ENCODE measurements at places on chromosomes 1 and 21. TPM values are rescaled to one million over a fixed set of nuclear protein-coding genes. Genes with fewer than 3 reads are reported as not detected.

DNA sequence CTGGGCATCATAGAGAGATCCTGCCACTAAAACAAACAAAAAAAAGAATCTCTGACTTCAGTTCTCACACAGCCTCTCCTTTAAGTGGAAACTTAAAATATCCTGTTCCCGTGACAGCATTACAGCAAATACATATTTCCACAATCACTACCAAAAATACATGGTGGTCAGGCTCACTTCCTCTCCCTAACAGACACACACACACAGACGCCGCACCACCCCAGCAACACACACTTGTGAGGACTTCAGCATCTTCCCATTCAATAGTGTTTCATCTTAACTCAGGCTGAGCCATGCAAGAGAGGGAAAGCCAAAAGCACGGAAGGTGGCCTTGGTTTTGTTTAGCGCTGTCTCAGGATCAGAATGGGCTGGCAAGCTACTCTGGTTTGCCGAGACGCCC, 21.9 kb downstream of the KIAA1614 start:
- no peak for DNase-seq

- DNase-seq, result no peak
Observed at GRCh38 chr1:199404191-199404590, 623.3 kb upstream of the NR5A2 start.

DNA sequence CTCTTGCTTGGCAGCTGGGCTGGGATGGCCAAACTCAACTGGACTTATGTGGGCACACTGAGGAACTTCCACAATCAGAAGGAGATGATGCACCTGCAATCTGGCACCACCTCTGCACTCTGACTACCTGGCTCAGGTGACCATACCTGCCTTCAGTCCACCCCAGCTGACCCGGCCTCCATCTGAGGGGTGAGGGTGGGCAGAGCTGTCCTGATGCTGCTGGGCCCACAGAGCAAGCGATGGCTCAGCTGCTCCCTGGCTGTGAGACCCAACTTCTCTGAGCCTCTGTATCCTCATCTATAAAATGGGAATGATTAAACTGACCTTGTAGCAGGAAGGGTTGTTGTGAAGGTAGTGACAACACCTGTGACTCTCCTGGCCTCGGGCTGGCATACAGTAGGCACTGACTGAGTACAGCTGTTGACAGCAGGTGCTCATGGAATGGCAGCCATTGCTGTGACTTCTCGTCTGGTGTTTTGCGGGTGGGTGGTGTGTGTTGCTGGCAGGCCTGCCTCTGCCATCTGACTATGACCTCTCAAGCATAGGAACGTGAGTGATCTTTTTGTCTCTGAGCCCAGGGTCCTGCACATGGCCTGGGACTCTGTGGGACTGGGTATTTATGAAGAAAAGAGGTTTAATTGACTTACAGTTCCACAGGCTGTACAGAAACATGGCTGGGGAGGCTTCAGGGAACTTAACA, 438.5 kb downstream of the PTPRU start:
- no peak for DNase-seq

DNA sequence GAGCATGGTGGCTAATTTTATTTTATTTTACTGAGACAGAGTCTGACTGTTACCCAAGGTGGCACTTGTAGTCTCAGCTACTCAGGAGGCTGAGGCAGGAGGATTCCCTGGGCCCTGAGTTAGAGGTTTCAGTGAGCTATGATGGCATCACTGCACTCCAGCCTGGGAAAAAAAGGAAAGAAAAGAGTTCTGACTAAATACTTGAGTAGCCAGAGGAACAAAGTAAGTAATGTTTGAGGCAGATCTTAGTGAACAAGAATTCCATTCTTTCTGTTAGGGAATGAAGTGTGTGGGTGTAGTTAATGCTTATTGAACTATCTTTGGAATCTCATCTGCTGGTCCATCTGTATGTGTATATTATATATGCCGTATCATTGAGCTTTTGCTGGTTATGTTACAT, 13.1 kb upstream of the EVI5 start:
- DNase-seq, result no peak

DNA sequence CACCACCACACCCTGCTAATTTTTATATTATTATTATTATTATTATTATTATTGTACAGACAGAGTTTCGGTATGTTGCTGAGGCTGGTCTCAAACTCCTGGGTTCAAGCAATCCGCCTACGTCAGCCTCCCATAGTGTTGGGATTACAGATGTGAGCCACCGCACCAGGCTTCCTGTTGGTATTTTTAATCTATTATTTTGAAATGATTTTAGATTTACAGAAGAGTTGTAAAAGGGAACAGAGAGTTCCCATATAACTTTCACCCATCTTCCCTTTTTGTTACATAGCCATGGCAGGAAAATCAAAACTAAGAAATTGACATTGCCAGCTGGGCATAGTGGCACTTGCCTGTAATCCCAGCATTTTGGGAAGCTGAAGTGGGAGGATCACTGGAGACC, 42.9 kb upstream of the CITED4 start:
- no peak for DNase-seq

- DNase-seq, result no peak
Observed at GRCh38 chr1:115660151-115660550, 18.4 kb downstream of the VANGL1 start.

GRCh38 chr1:53731043-53731600, 7.8 kb downstream of the GLIS1 start:
- no peak for DNase-seq

DNA sequence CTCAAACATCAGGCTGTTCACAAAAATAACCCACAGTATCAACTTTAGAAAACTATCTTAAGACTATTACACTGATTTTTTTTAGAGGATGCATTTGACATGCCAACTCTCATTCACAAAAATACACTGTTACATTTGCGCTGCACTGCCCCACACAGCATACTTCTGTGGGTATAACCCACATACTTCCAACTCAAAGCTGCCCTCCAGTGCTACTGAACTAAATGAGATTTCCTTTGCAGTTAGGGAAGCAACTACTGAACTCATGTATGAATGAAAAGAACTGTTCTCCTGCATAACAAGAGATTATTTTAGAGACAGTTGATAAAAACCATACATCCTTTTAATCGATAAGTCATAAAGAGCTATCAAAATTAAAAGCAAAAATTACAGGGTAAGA, 25.8 kb upstream of the GADD45A start:
- DNase-seq, result no peak

- no peak for DNase-seq
Observed at GRCh38 chr1:31295874-31296485, 608 bp downstream of the SNRNP40 start.

- no peak for DNase-seq
Observed at GRCh38 chr21:39660191-39660980, 47.6 kb downstream of the B3GALT5 start.

DNA sequence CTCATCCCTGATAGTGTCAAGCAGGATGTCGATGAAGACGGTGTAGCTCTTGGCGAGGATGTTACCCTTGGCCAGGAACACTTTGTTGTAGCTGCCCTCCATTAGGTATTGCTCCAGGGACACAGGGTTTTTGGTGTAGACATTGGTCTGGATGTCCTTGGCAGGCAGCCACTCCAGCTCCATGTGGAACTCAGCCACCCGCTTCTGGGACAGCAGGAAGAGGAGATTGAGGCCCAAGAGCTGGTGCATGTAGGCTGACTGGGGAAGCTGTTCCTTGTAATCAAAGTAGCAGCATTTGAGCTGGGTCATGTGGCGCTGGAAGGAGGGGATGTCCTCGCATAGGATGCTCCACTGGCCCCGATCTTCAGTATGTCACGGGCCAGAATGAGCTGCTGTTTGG, 9.5 kb downstream of the IL6R start:
- no peak for DNase-seq

DNA sequence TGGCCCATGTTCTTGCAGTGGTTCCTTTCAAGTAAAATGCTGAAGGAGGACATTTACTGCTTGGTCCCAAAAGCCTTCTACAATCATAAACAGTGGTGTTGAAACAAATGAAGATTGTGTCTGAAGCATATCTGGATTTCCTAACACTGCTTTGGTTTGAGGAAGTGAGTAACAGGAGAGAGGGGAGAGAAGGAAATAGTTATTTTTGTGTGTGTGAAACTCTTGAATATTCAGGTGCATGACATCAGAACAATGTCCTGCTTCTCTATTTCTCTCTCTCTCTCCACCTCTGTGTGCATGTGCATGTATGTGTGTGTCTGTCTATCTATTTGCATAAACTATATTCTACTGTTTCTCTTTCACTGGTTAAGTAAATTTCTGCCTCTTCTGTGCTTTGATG, 61.4 kb upstream of the TNFSF18 start:
- no peak for DNase-seq

DNA sequence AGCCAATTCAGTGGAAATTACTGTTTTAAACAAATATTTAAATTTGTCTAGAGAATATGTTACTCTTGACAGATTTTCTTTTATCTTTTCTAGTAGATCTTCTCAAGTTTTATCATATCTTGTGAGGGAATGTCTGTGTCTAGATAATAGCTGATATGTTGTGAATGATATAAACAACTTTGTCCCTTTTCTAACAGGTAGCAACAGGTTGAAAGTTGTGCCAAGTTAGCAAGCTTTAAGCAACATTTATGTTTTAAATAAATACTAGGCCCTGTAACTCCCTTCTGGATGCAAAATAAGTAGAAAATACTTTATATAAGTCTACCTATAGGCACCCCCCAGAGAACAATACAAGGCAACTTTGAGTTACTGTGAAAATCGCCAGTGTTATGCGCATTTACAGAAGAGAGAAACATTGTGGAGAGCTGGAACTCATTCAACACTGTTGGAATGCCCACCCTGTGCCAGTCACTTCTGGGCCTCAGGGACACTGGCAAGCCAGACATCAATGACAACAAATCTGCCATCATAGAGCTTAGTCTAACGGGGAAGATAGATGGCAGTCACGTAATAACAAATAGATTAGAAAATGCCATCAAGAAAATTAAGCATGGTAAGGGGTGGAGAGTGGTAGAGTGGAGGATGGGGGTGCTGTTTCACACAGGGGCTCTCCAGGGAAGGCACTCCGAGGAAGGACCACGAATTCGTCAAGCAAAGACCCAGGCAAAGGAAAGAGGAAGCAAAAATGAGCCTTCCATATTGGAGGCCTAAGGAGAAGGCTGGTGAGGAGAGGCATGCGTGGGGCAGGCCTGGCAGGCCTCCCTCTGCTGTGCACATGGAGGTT, 4.4 kb downstream of the MAP3K21 start:
- DNase-seq, result no peak

DNA sequence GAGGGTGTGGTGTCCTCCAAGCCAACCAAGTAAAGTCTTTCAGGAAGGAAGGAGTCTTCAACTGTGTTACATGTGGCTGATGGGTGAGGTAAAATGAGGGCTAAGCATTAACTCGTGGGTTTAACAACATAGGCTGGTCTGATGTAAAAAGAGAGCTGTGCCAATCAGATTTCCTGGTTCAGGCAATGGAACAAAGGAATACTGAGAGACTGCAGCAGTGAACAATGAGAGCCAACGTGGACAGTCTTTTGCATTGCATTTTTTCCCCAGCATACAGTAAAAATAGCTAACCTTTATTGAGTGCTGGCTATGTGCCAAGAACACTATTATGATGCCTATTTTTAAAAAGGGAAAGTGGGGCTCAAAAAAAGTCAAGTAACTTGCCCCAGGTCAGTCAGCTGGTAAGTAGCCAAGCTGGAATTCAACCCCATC, 31.1 kb downstream of the DLGAP3 start:
- DNase-seq, result no peak

DNA sequence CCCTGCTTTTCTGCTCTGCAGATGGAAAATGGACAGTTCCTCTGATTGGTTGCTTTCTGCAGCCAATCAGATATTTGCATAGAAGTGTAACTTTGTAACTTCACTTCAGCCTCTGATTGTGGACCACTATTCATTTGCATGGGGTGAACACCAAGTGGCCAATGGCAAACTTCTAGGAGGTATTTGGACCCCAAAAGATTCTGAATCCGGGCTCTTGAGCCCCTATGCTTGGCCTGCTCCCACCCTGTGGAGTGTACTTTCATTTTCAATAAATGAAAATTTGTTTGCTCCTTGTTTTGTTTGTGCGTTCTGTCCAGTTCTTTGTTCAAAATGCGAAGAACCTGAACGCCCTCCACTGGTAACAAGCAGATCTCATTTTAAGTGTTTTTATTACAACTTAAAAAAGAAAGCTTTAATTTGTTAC, 6.4 kb upstream of the GSTM4 start:
- no peak for DNase-seq

DNA sequence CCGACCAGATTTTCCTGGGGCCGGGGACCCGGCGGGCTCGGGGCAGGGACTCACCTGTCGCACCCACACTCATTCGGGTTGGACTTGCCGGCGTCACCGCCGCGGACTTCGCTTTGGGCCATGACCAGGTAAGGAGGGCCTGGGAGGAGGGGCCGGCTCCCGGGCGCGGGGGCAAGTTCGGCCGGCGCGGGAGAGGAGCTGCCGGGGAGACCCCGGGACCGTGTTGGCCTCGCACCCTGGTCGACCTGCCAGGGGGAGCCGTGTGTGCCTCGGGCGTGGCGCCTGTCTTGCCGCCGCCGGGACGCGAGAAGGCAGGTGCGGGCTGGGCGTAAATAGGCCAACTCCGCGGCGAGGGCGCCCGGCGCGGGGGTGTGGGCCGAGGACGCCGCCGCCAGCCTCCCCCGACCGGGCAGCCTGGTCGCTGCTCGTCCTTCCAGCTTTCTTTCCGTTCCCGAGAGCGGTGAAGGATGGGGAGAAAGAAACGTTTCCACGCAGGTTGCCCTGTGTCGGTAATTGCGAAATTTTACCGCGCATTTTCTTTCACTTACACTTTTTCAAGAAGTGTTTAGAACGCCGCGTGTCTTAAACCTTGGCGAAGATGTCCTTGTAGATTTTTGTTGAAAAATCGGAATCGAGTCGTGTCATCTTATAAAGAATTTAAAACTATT, 558 bp downstream of the USP1 start:
- DNase-seq, result no peak

GRCh38 chr1:26771643-26772321, 16.0 kb upstream of the PIGV start:
- DNase-seq, result no peak

- peak; percentile 18 for DNase-seq
Observed at GRCh38 chr1:203996126-203996525, 76.8 kb upstream of the SOX13 start.

DNA sequence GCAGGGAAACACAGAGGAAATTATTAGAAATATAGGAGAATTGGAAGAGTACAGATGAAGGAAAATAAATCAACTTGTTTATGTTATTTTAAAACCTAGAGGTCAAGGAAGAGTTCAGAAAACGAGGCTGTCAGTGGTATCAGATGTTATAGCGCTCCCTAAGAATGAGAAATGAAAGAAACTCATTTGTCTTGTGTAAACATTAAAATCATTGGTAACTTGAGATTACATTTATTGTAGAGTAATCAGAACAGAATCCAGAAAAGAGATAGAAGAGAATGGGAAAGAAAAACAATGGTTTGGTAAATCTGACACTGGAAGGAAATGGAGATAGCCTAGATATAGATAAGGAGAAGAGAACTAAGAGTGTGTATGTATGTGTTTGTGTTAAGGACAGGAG, 106.4 kb downstream of the ATF6 start:
- no peak for DNase-seq

The DDAH1 gene
- 37.3 TPM for total RNA-seq

The LCE6A gene
- not detected for total RNA-seq

The ADCY10 gene
- total RNA-seq, result 0.62 TPM

The SPRR2G gene
- not detected for total RNA-seq
